ENCODE measurements at places on chromosomes 4 and X.

- no peak for DNase-seq
These were observed 35.7 kb downstream of the FANCB start for GRCh38 chrX:14837155-14837554.

GRCh38 chrX:10107483-10107882 lies 49.3 kb upstream of the CLCN4 start:
- no peak for DNase-seq

GRCh38 chr4:54517781-54518444 lies 139.8 kb upstream of the KIT start:
- DNase-seq = no peak

GRCh38 chr4:2343476-2343875 lies 75.0 kb downstream of the ZFYVE28 start:
- DNase-seq = no peak

GRCh38 chr4:109952612-109953011 lies 39.9 kb downstream of the EGF start:
- no peak for DNase-seq

- no peak for DNase-seq
These were observed 186.2 kb downstream of the STIM2 start for GRCh38 chr4:27046851-27047250.

GRCh38 chrX:155169881-155170280 lies 46.4 kb upstream of the VBP1 start:
- no peak for DNase-seq

DNA sequence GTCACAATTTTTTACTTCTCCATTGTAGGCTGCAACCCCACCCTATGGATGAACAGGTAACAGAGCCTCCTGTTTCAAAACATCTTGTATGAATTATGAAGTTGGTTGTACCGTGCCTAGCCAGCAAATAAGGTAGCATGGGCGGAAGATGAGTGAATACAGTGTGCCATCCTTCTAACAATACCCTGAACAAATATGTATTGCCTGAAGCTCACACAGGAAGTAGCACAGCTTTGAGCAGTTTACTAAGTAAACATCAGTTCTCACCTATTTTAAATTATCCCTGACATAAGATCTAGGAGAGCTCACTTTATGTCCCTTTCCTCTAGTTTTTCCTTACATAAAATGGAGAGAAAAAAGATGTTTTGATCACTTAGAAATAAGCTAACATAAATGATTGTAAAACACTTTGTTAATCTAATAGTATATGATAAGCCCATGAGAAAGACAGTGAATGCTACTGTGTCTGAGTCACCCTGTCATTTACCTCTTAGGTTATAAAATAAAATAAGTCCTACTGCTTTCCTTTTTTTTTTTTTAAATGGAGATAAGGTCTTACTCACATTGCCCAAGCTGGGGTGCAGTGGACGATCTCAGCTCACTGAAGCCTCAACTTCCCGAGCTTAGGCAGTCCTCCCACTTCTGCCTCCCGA lies 36.6 kb downstream of the GRSF1 start:
- DNase-seq = no peak

DNA sequence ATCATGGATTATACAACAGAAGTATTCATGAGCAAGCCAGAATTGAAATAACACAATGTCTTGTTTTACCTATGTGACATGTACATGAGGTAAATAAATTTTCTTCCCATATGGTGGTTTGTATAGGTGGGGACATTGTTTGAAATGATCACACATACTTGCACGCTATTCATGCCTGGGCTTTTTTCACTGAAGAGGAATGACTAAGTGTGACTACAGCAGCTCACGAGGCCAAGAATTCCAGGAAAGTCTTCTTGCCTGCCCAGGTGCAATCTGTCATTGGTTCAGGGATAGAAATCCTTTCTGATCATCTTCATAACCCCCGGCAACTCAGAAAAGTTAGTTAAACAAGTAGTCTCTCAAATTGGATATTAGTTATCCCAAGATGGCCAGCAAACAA lies 36.3 kb upstream of the AREG start:
- DNase-seq = no peak

- DNase-seq = no peak
These were observed 81.0 kb upstream of the ZDHHC15 start for GRCh38 chrX:75603833-75604232.

- DNase-seq = no peak
These were observed 46.0 kb downstream of the USP38 start for GRCh38 chr4:143230683-143231082.

DNA sequence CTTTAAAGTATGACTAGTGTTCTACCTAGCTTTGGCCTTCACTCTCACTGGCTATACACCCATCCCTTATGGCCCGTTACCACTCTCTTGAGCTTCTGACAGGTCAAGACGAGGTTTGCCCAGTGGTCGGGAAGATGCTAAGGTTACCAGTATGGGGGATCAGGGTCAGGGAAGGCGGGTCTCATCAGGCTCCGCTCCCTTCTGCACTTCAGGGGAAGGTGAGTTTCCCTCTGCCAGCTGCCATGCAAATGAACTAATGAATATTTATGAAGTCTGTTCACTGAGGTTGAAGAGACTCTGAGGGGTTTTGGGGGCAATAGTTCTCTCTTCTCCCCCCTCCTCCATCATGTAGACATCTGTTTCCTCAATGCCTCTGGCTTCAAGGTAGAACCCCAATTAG lies 6.6 kb downstream of the EFNB1 start:
- DNase-seq = no peak

DNA sequence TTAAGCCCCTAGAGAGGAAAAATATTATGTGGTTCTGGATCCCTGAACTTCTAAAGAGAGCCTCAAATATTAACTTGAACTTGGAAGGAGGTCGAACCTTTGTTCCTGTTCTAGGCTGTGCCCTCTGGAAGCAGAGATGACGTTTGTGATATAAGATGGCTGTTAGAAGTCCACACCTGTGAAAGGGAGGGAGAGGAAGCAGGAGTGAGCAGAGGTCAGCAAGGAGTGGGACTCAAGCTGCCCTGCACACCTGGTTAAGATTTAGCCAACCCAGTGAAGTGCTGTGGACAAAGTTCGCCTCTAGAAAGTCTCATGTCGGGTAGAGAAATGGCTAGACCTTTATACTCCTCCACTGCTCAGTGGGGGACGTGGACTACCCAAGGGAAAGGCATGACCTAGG lies 566.2 kb downstream of the MID1IP1 start:
- no peak for DNase-seq

GRCh38 chrX:67426946-67427345 lies 116.9 kb upstream of the AR start:
- DNase-seq = no peak

GRCh38 chr4:23728393-23728792 lies 161.5 kb downstream of the PPARGC1A start:
- DNase-seq = no peak

DNA sequence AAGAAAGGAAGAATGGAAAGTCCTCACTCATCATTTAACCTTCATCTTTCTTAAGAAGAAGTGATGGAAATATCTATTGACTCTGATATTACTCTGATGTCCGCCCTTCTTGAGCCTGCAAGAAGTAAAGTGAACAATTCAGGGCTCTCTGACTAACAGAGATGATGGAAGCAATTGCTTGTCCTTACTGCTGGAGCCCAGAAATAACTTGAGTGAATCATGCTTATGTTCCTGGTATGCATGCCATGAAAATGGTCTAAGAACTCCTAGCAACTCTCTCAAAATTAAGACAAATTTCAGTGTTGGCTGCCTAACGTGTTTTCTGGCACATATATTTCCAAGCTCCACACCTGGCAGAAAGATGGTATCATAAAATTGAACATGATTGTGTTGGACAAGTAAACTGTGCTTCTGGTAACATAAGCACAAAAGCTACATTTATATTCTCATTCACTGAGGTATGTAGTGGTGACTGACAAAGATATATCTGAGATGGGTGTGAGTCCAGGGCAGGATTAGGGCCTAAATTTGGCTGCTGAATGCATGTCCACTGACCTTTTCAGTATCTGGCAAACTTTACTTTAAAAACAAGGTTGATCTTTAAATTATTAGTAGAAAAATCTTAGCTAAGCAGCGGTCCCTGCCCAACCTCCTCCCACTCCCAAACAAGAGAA lies 109.2 kb upstream of the OTUD4 start:
- no peak for DNase-seq

GRCh38 chr4:7634661-7635251 lies 200.0 kb upstream of the PSAPL1 start:
- no peak for DNase-seq

DNA sequence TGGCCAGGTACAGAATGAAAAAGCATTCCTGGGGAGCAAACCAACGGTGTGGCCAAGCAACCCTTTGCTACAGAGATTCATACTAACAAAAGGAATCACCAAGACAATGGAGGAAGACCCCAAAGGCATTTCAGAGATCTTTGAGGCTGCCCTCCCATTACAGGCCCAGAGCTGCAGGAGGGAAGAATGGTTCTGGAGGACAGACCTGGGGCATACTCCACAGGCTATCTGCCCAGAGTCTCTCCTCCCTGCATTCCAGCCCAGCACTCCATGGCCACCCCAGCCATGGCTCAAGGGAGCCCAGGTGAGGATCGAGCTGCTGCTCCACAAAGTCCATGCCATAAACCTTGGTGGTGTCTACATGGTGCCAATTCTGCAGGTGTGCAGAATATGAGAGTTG lies 81.9 kb downstream of the ATP11C start:
- DNase-seq = no peak

DNA sequence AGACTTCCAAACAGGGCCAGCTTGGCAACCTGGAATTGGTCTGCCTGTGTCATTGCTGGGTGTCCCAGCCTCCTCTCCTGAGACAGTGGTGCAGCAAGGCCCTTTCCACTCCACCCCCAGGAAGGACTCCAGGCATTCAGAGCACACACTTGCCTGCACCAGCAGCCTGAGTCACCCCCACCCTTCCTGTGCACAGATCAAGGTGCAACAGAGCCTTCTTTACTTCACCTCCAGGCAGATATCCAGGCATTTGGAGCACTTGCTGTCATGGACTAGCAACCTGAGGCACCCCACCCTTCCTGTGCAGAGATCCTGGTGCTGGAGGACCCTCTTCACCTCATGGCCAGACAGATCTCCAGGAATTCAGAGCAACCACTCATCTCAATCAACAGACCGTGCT lies 135.8 kb downstream of the GASK1B start:
- no peak for DNase-seq

DNA sequence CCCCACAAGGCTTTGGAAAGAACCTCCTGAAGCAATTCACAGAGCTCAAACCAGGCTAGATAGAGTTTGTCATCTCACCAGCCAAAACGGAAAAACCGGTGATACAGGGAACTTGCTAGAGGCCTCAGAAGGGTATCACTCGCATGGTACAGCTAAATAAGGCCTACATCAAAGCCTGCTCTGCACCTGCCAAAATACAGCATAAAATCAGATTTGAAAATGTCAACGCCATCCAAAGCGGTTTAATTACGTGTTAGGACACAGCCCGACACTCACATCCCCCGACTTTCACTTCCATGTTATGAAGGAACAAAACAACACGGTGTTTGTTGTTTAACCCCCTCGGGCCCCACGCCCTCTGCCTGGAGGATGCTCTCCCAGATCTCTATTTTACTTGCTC lies 65.0 kb downstream of the MAPK10 start:
- no peak for DNase-seq

GRCh38 chr4:156619154-156619934 lies 352.3 kb downstream of the PDGFC start:
- no peak for DNase-seq

DNA sequence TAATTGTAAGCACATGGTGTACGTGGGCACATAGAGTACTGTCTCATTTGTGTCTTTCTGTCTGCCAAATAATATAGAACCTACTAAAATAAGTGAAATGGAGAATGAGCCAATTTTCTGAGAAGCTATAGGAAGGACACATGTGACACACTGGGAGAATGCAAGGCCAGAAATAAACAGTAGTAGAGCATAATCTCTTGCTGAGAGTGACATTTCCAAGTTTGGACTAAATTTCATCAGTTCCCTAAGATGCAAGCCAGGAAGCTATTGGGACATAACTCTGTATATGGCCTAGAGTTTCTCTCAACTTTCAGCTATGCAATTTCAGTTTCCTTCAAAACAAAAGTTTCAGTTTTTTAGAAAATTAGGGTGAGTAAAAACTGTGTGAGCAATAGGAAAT lies 638.7 kb downstream of the PCDH18 start:
- DNase-seq = no peak

- DNase-seq = no peak
These were observed 167.5 kb upstream of the FRMPD4 start for GRCh38 chrX:11970578-11971359.

GRCh38 chr4:89427782-89428181 lies 120.2 kb upstream of the GPRIN3 start:
- no peak for DNase-seq

GRCh38 chr4:31391976-31392375 lies 671.8 kb downstream of the PCDH7 start:
- DNase-seq = no peak

DNA sequence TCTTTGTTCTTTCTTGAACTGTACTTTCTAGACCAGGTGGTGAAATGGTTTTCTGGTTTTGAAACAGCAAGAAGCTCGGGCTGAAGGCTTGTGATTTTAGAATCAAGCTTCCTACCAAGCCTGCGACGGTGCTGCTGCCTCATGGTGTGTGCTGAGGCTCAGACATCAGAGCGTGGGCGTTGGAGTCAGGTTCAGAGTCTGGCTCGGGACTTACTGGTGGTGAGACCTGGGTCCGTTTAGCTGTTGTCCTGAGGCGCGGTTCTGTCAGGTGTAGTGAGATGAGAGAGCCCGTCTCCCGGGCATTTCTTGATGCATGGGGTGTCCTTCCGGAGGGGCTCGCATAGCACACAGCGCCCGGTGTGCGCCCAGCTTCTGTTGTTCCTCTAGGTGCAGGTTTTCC lies 19.7 kb upstream of the TADA2B start:
- no peak for DNase-seq

- no peak for DNase-seq
These were observed 156.5 kb upstream of the ATP6AP2 start for GRCh38 chrX:40424259-40424658.

DNA sequence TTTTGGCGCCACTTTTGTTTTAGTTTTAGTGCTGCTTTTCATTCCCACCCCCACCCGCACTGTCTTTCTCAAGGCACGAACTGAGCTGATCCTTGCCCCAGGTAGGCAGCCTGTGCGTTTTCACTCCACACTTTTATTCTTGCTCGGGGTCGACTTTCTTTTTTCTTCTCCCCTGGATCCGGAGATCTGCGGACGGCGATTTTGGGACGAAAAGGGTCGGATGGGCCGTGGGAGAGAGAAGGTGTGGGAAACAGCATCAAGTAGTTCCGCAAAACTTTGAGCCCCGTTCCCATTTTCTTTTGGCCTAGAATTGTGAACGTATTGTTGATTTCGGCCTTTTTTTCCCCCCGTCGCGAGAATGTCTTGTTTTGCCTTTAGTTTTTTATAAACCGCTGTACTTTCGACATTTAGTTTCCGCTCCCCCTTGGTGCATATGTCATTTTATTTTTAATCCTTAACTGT lies 531 bp downstream of the STAG2 start:
- no peak for DNase-seq

DNA sequence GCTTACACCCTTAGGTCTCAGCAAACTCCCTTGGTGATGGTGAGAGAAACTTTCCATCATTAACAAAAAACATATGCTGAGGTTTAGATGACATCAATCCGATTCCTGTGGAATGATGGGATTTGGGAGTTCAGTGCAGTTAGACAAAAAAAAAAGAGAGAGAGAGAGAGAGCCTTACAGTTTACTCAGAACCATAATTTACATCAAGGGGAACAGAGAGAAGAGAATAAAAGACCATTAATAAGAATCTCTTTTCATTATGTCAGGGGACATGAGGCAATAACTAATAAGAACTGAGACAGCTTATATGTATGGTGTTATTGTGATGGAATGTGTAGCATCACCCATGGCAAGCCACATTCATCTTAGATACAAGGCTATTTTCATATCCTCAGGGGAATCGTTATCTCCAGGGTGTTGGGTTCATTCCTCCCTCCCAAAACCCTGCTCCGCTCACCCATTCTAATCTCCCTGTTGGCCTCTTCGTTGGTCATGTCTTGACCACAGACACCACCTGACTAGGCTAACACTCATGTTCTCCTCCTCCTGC lies 175.7 kb upstream of the MXRA5 start:
- DNase-seq = no peak
